ENCODE measurements at places on chromosomes 5 and 9.

DNA sequence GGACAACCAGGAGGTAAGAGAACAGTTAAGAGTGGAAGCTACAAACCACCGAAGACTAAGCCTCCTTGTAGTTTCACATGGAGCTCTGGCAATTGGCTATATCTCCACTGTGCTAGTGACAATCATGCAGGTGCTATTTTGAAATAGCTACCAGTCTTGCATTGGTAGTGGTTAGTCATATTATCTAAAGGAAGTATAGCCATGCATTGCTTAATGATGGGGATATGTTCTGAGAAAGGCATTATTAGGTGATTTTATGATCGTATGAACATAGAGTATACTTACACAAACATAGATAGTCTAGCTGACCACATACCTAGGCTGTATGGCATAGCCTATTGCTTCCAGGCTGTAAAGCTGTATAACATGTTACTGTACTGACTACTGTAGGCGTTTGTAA, 28.4 kb downstream of the HSDL2 start:
- no peak for DNase-seq

- no peak for DNase-seq
Observed at GRCh38 chr5:10036136-10036815, 213.4 kb downstream of the ATPSCKMT start.

DNA sequence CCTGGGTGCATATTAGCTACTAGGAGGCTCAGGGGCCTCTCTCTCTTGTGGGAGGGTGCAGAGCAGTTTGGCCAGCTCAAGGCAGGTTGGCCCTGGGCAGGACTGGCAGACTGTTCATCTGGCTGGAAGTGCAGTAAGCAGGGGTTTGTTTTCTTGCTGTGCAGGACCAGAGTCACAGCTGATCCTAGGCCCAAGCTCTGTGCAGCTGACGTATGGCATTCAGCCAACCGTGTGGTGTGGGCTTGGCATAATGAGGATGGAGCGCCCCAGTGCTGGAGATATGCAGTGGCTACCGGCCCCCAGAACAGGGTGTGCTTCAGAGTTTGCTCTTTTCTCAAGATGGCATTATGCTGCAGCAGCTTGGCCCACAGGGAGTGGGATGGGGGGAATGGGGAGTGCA, 31.0 kb upstream of the PHF24 start:
- no peak for DNase-seq

DNA sequence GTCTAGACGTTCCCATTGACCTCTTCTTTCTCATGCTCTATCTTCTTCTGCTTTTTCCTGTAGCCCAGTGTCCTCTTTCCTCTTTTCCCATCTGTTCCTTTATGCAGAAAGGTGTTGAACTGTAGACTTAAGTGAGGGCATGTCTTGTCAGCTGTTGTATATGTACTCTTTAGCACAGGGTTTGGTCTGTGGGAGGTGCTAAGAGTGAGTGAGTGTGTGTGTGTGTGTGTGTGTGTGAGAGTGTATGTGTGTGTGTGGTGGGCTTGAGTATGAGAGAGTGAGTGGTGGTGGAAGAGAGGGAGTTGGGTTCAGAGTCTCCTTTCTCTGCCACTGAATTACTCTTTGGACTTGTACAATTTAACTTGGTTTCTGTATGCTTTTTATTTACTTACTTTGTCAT, 10.3 kb upstream of the ROPN1L start:
- no peak for DNase-seq

- no peak for DNase-seq
Observed at GRCh38 chr5:172705576-172706084, 64.6 kb downstream of the NEURL1B start.

GRCh38 chr5:111784491-111785181, 27.6 kb upstream of the NREP start:
- DNase-seq = no peak

GRCh38 chr9:38018241-38018957, 50.6 kb downstream of the SHB start:
- DNase-seq = no peak

- no peak for DNase-seq
Observed at GRCh38 chr9:2418619-2419018, 203.0 kb upstream of the VLDLR start.

- DNase-seq = no peak
Observed at GRCh38 chr9:79470954-79471353, 100.8 kb upstream of the TLE4 start.

DNA sequence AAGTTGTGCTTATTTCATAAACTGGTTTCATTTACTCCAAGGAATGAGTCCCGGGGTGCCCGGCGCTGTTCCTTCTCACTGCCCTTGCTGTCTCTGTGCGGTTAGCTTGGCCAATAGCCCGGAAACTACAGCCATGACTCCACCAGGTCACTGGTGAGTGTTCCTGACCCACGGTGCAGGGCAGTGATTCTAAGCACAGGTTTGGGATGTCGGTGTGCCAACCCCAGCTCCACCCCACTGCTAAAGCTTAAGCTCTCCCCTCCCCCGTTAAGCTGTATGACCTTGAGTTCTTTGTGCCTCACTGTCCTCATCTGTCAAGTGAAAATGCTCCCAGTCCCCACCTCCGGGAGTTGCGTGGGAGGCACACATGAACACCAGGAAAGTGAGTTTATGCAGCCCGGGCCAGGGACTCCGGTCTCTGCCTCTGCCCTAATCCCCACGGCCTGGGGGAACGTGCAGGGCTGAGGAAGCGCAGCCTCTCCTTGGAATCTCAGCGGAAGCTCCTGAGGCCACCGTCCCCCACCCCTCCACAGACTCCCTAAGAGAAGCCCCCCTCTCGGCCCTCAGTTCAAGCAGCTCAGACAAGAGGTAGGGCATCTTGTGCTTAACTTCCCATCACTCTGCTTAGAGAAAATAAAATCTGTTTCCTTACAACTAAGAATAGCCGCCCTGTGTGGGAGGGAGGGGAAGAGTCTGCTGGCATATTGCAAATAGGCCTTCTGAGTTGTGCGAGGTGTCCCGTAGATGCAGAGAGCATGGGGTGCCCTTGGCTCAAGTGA, 92.0 kb upstream of the RAI14 start:
- no peak for DNase-seq

DNA sequence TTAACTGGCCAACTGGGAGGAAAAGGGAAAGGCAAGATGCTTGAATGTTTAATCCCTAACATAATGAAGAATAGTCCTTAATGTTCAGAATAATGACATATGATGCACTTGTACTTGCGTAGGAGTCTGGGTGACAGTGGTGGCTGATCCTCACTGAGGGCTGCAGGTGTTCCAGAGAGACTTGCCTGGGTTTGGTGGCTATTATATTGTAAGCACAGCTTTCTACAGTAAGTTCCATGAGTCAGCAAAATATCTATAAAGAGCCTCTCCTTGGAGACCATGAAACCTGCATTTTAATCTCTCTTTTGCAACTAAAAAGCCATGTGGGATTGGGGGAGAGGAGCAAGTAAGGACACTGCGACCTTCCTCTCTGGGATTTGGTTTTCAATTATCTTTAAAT, 1.9 kb upstream of the NPR2 start:
- DNase-seq = no peak

DNA sequence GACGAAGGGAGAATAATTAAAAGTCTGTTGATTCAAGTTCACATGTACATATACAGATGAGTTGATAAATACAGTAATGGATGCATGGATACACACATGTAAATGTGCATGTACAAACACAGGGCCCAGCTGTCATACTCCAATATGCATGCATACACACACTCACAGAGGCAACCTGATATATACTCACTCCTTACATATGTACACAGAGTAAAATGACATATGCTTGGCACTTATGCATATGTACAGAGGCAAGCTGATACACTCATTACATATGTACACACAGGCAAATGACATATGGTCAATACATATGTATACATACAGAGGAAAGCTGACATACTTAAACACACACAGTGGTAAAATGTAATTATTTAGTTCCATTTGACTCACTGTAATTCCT, 7.2 kb upstream of the TMEFF1 start:
- DNase-seq = no peak

- no peak for DNase-seq
Observed at GRCh38 chr5:149397530-149397929, 18.4 kb upstream of the IL17B start.

DNA sequence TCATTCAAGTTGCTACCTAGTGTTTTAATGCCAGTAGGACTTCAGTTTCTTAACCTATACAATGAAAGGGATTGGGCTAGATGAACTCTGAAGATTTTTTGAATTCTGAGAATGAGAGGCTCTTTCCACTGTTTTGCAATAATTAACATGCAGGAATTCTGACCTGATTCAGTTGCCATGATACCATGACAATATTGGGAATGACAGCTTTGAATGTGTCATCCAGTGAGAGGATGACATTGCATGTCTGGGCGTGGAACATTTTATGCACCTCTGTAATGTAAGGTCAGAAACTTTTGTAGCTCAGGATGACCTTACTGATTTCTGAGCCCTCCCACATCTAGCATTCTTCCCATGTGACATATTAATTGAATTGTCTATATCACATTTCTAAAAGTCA, 30.6 kb upstream of the SPINK5 start:
- DNase-seq = no peak

- DNase-seq = no peak
Observed at GRCh38 chr5:149372076-149372795, 6.9 kb downstream of the IL17B start.

DNA sequence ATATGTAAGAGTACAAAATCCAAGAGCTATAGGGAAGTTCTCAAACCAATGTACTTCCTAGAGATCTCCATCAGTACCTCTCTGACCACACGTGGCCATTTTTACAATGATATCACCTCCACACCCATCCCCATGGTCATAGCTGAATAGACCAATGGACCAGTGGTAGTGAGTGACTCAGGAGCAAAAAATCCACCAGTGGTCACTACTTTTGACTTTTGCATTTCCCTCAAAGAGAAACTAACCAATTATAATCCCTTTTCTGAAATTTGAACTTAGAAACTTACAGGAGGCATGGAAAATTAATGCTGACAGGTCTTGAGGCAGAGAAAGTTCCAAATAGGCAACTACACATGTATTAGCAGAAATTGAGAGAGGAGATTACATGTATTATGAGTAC, 238.4 kb downstream of the TRPM3 start:
- DNase-seq = no peak

DNA sequence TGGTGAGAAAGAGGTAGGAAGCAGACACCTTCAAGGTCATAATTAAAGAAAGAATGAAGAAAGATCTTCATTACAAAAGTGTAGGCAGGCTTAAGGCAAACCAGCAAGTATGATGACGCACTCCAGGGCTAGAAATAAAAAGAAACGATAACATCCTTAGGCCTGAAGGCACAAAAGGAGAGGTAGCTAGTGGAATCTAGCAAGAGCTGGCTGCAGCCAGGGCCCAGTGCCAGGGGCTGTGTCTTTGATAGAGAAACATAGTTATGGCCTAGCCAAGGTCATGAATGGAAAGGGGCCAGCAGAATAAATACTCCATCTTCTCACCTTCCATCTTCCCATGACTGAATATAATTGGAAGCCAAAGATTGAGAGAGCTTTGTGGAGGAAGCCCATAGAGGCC, 6.8 kb upstream of the SH3TC2 start:
- no peak for DNase-seq

GRCh38 chr5:143582869-143583268, 179.4 kb upstream of the NR3C1 start:
- DNase-seq = no peak

DNA sequence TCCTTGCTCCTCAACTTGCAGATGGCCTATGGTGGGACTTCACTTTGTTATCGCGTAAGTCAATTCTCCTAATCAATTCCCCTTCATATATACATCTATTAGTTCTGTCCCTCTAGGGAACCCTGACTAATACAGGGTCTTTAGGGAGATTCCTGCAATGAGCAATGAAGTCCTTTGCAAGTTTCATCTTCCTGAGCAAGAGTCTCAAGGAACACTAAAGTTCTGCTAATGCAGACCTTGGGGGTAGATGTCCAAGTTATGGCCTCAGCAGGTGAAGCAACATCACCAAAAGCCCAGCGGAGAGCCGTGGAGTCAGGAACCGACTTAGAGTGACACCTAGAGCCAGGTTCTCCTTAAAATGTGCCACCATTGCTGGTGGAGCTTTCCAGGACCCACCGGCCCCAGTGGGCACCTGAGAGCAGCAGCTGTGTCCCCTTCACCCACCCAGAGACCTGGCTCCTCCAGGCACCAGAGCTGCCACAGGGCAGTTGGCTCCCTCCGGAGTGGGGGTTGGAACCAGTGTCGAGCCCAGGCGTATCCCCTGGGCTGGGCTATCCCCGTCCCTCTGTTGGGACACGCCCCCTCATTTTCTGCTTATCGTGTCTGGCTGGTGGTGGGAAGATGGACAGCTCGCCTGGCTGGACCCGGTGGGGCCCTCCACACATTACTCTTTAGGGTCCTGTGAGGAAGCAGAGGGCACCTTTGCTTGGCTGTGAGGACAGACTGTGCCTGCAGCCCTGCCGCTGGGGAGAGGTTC, 10.9 kb upstream of the FCN1 start:
- DNase-seq = no peak

GRCh38 chr5:16454686-16455085, 10.9 kb downstream of the ZNF622 start:
- DNase-seq = no peak
